ENCODE measurements at places on chromosomes 5 and 9. TPM values are rescaled to one million over a fixed set of nuclear protein-coding genes. Genes with fewer than 3 reads are reported as not detected.

DNA sequence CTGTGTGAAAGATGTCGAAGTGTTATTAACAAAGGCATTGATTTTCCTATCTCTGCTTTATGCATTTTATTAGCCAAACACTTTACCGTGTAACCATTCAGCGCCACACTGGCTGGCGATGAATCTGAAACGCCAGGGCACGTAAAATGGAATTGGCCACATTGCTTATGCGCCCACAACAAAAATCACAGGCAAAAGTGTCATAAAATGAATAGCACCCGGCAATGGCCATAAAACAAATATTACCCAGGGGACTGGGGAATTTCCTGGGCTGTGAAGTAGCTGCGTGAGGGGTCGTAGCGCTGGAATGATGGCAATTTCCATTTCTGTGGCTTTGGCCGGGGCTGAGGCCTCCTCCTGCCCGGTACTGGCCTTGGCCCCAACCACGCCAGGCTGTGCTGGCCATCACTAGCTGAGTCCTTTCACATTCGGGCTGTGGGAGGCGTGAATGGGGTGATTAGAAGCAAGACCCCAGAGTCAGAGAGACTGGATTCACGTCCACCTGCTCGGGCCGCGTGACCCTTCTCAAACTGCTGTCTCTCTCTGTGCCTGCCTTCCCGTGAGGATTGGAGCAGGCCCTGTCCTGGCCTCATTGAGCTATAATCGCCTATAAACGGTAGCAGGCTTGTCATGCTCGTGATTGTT is 254.5 kb downstream of the PBX3 start:
- DNase-seq, result no peak

DNA sequence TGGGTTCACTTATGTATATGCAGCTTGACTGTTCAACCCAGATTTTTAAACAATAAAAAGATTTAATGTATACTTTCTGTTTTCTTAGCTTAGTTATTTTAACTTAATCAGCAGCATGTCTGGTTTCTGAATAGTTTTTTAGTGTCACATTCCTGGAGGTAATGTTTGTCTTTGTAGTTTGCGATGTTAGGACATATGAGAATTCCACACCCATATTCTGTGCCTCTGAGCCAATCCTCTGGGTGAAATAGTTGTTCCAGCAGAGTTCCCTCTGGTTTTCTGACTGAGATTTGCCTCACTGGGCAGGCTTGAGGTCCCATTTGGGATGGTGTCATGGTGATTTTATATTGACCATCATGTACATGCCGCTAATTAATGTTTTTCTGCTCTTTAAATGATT is 48.6 kb downstream of the INIP start:
- no peak for DNase-seq

SIL1 gene
- total RNA-seq, result 45.8 TPM

RNF224 gene
- total RNA-seq, result 1.6 TPM

DNA sequence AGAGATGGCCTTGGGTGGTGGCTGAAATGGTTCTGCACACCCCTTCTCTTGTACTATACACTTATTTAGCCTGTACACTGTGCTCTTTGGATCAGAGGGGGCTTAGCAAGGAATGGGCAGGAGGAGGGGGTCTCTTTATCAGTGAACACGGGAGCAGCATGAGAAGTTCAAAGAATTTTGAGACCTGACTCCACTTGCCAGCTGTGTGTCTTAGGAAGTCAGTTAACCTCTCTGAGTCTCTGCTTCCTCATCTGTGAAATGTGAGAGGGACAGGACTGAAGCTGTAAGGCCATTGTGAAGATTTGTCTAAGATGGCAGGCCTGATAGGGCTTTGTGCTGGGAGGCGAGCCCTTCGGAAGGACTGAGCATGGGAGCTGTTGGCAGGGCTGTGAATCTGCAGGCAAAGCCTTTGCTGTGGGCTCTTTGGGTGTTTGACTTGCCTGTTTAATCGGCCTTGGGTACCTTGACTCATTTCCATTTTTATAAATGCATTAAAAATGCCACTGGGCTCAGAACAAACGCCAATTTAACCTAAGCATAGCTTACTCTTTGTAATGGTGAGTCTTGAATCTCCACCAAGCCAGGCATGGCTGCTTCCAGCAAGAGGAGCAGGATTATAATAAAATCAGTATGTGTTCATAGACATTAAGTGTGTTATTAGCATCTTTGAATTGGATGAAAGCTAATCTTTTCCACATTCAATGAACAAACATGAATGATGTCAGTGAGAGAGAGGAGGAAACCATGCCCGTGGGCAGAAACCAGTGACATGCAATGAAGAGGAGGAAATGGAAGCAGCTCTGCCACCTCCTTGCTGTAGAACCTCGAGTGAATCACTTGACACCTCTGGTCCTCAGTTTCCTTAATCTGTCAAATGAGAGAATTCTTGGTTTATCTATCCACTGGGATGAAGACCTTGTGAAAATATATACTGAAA is 89.4 kb downstream of the MACROH2A1 start:
- no peak for DNase-seq

RNF20 gene
- total RNA-seq, result 34.4 TPM

GRCh38 chr5:180908998-180909731 is 10.2 kb downstream of the BTNL8 start:
- no peak for DNase-seq

DNA sequence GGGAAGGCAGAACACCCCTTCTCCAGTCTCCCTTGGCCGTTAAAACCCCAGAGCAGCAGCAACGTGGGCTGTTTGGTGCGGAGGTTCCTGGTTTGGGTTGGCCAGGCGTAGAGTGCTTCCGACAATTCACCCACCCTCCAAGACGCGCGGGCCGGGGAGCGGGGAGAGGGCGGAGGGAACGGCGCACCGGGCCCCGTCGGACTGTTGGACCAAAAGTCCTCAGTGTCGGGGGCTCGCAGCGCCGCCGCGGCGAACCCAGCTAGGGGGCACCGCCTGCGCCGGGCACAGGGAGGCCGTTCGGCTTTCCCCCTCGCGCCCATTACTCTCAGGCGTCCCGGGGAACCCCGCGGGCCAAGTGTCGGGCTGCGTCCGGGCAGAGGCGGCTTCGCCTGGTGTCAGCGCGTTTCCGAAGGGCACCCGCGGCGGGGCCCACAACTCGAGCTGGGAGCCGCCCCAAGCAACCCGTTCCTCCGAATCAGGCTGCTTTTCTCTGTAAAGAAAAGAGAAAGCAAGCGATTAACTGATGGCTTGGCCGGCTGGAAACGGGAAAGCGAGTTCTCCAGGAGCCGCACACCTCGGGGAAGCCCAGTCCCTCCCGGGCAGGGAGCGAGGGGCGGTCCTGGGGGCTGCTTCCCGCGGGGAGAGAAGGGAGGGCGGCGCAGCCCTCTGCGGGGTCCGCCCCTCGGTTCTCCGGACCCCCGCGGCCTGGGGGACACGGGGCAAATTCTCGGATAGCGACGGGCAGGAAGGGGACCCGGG is 145.5 kb downstream of the ERCC6L2 start:
- peak; percentile 4 for DNase-seq

TRIP13 gene
- 29.9 TPM for total RNA-seq

- no peak for DNase-seq
Measured at GRCh38 chr5:31655491-31655890, 16.6 kb downstream of the PDZD2 start.

DNA sequence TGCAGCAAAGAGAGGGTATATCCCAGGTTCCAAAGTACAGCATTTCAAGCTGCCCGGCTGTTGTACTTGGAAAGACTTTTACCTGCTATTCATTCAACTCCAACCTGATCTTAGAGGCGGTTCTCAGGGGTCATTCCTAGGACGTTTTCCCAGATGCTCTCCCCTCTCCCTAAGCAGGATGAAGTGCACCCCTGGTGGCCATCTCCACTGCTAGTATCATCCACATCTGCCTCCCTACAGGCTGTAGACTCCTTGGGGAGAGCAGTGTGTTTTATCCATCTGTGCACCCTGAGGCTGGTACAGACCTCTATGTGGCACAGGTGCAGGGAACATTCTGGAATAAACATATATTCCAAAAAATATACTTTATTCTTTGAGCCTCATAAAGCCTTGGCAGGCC is 56.8 kb downstream of the PTPN3 start:
- no peak for DNase-seq

IFNA21 gene
- total RNA-seq, result not detected

SLC4A9 gene
- 0.24 TPM for total RNA-seq

DNA sequence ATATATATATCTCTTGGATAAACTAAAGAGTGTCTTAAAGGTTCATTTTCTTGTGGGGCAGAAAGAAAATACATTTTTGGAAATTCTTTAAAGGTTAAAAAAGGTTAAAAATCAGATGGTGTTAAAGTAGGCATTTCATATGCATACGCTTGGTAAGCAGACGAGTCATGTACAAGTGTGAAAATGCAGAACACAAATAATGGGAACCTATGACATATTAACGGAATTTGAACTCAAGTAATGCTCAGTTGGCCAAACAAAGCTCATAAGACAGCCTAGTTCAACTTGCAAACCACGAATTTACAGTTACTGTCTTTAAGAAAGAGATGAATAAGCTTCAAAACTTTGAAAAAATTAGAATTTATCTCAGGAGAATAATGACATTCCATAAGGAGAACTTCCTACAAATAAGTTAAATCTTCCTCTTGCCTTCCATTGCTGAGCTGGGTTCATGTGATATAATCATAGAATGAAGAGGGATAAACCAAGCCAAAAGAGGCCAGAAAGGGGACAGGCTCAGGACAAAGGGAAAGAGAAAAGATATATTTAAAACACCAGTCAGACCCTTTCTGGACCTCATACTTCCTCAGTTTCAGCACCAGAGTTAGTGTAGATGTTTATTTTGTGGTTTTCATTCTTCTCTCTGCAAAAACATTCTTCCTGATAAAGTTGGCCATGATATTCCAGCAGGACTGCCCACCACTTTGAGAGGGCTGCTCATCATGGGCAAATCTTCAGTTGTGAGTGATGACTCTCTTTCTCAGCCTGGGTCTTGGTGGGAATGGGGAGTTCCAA is 256.7 kb upstream of the CD180 start:
- DNase-seq, result no peak

DNA sequence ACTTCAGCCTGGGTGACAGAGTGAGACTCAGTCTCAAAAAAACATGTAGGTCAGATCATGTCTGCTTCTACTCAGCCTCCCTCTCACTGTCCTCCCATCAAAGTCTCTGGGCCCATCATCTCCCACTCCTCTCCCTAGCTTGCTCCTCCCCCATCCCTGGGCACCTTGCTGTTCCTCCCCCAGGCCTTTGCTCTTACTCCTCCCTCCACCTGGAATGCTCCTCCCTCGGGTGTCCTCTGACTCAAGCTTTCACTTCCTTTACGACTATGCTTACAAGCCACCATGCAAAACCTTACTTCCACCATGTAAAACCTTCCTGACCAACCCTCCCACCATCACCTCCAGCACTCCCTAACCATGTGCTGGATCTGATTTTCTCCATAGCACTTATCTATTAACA is 51.5 kb downstream of the MTMR12 start:
- no peak for DNase-seq
